ENCODE measurements at places on chromosomes 7 and 10. TPM values are rescaled to one million over a fixed set of nuclear protein-coding genes. Genes with fewer than 3 reads are reported as not detected.

LZTS2 gene
- 45.5 TPM for total RNA-seq

PPRC1 gene
- total RNA-seq: 14.6 TPM

FKBP6 gene
- not detected for total RNA-seq

LBX1 gene
- total RNA-seq: 5.6 TPM

UPK3BL2 gene
- 20.6 TPM for total RNA-seq

SPDYE9 gene
- total RNA-seq: not detected

ADCK2 gene
- 23.1 TPM for total RNA-seq

HPS1 gene
- total RNA-seq: 12.0 TPM

ATP6V1F gene
- total RNA-seq: 71.5 TPM

ADD3 gene
- total RNA-seq: 260 TPM

CRHR2 gene
- 0.51 TPM for total RNA-seq

SEPHS1 gene
- total RNA-seq: 56.5 TPM

NUDT13 gene
- total RNA-seq: 2.1 TPM

TBXAS1 gene
- 7.6 TPM for total RNA-seq

PRRT4 gene
- 7.6 TPM for total RNA-seq

CNPY1 gene
- not detected for total RNA-seq

ZP3 gene
- total RNA-seq: 2.1 TPM

COL28A1 gene
- total RNA-seq: 8.1 TPM

ANKRD1 gene
- total RNA-seq: 123 TPM

PON1 gene
- total RNA-seq: not detected

GRID2IP gene
- 0.31 TPM for total RNA-seq

MOGAT3 gene
- not detected for total RNA-seq

HOXA4 gene
- not detected for total RNA-seq

FAM200A gene
- total RNA-seq: 7.3 TPM

PNLIPRP2 gene
- not detected for total RNA-seq

OGDH gene
- 198 TPM for total RNA-seq

TWIST1 gene
- total RNA-seq: 16.4 TPM

MACROH2A2 gene
- total RNA-seq: 18.9 TPM

TIMM23 gene
- 57.3 TPM for total RNA-seq

MINPP1 gene
- 21.8 TPM for total RNA-seq

PKD1L1 gene
- total RNA-seq: 1.1 TPM

TMEM130 gene
- total RNA-seq: 3.5 TPM

MYL10 gene
- total RNA-seq: 20.9 TPM

JCAD gene
- total RNA-seq: 26.1 TPM

AKR1C3 gene
- 4.0 TPM for total RNA-seq
